ENCODE measurements at places on chromosomes 13 and 19.

DNA sequence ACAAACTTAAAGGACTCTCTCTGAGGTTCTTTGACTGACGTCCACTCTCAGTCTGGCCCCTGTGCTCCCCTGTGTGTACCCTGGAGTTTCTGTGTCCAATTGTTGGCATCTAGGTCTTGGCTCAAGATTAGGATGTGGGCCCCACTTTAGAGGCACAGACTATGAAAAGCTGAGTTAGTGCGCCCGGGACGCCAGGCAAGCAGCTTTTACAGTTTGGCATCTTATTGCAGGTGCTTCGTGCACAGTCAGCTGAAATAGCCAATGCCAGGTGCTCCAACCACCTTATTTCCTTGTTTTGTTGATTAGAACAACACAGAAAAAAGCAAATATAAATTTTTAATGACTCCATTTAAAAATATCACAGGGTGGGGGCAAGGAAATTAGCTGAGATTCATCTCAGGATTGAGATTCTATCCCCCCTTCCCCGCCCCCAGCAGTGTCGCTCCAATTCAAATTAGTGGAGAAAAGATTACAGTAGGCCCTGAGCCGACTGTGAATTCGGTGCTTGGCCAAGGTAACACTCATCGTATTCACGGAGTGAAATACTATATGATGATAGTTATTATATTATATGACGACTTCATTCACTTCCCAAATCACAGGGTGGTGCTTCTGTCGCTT lies 4.3 kb downstream of the SOX1 start:
- no peak for DNase-seq

DNA sequence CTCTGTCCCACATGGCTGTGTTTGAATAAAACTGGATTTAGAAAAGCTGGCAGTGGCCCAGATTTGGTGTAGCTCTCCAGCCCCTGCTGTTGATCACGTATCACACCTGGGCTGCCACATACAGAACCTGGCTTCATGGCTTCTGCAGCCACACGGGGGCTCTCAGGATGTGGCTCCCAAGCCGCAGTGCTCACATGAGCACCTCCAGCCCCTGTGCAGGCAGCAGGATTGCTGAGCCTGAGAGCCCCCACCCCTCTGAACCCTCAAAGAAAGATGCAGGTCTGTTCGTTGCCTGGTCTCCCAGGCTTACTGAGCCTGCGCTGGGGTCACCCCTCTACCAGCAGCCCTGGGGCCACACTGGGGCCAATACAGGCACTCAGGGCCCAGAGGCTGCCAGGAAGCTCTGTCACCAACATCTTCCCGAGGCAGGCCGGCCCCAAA lies 2.7 kb downstream of the PLEKHF1 start:
- DNase-seq: no peak

- no peak for DNase-seq
Measured at GRCh38 chr19:8487137-8487851, 15.1 kb downstream of the PRAM1 start.

GRCh38 chr19:3234800-3235199 lies 10.3 kb downstream of the CELF5 start:
- no peak for DNase-seq

- no peak for DNase-seq
Measured at GRCh38 chr19:8334458-8335342, 8.4 kb downstream of the KANK3 start.

DNA sequence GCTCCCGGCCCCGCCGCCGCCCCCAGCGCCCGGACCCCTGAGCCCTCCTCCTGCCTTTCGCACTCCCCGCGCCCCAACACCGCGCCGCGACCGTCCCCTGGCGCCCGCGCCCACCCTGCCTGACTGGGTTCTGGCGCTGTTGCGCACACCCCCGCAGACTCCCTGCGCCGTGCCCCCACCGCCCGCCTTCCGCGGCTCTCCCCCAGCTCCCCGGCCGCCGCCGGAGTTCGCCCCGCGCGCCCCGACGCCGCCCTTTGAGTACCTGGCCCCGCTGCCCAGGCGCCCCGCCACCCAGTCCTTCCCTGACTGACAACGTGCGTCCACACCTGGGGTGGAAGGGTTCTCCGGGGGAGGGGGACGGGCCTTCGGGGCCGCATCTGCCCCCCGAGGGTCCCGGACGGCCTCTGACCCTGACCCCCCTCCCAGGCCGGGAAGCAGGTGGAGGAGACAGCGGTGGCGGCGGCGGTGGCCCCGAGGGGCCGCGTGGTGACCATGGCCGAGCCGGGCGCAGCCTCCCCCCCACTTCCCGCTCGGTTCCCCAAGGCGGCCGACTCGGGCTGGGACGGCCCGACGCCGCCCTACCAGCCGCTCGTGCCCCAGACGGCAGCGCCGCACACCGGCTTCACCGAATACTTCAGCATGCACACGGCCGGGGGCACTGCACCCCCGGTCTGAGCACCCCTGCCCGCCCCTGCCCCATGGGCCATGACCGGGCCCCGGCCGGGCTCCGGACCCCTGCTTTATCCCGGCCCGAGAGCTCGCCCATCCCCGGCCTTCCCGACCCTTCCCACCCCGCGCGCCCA lies 1.4 kb upstream of the MEGF8 start:
- no peak for DNase-seq

GRCh38 chr13:54928071-54928470 lies 1899.5 kb downstream of the OLFM4 start:
- no peak for DNase-seq

GRCh38 chr19:31513841-31514240 lies 164.6 kb upstream of the TSHZ3 start:
- no peak for DNase-seq

- no peak for DNase-seq
Measured at GRCh38 chr13:113977976-113978375, 4.1 kb upstream of the C13orf46 start.

DNA sequence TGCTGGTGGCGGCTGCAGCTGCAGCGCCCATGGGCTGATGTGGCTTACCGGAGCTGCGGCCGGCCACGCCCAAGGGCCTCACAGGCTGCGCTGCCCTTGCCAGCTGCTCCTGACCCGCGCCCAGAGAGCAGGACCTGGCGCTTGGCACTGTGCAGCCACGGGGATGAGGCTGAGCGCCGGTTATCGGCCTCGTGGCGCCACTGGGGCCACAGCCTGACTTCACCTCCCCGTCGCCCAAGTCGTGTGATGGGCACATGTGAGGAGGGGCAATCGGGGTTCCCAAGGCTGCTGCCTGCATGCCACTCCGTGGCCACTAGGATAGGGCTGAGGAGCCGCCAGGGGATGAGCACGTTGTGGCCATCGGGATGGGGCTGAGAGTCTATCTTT lies 77.2 kb upstream of the PABPC3 start:
- DNase-seq: no peak

DNA sequence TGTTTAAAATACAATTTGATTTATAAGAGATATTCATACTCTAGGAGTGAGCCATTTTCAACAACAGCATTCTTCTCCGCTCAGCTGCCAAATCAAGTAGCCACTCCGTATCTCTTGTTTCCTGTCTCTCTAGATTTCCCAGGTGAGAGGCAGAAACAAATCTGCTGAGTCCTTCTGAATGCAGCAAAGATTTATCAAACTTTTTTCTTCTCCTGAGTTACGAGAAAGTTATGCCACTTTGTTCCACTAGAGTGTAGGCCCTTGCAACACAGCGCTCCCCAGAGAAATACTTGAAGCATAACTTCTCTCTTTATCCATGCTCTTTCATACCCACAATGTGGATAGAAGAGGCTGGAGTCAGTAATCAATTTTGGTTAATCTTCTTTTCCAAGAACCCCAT lies 1960.8 kb downstream of the OLFM4 start:
- no peak for DNase-seq

DNA sequence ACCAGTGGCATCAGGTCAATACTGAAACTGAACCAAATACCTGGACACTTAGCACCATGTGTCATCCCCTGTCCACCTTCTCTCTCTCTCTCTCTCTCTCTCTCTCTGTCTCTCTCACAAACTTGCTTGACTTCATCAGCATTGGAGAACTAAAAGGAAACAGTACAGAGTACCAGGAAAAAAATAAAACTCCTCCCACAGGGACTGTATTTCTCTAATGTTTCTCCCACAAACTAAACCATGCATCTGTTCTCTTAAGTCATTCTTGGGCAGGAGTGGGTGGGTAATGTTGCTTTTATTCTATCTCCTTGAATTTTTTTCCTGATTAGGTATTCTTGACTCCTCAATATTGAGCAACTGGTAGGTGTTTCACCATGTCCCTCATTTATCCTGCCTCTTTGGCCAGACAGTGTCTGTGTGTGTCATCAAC lies 112.9 kb upstream of the CACNA1A start:
- DNase-seq: no peak

- DNase-seq: no peak
Measured at GRCh38 chr19:45852145-45852750, 10.7 kb downstream of the SYMPK start.

- DNase-seq: no peak
Measured at GRCh38 chr19:711254-711653, 2.5 kb downstream of the PALM start.

DNA sequence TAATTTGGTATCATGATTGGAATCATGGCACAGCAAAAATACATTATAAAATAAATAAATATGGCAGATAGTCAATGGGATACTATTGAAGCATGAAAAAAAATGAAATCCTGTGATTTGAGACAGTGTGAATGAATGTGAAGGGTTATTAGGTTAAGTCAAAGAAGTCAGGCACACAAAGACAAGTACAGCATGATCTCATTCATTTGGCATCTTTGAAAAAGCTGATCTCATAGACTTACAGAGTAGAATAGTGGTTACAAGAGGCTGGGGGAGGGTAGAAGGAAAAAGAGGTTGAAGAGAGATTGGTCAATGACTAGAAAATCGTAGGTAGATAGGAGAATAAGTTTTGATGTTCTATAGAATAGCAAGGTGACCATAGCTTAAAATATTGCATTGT lies 295.1 kb upstream of the SLITRK5 start:
- DNase-seq: no peak

DNA sequence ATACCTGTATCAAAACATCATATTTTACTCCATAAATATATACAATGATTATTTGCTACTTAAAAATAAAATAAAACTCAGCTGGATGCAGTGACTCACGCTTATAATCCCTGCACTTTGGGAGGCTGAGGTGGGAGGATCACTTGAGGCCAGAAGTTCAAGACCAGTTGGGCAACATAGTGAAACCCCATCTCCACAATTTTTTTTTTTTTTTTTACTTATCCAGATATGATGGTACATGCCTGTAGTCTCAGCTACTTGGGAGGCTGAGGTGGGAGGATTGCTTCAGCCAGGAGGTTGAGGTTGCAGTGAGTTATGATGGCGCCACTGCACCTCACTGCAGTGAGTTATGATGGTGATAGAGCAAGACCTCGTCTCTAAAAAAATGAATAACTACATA lies 22.4 kb downstream of the POU2F2 start:
- DNase-seq: no peak

- DNase-seq: no peak
Measured at GRCh38 chr13:35714588-35715377, 238.3 kb upstream of the MAB21L1 start.

GRCh38 chr13:67377919-67378318 lies 147.8 kb upstream of the PCDH9 start:
- no peak for DNase-seq

- no peak for DNase-seq
Measured at GRCh38 chr19:10424011-10424637, 3.8 kb downstream of the PDE4A start.

DNA sequence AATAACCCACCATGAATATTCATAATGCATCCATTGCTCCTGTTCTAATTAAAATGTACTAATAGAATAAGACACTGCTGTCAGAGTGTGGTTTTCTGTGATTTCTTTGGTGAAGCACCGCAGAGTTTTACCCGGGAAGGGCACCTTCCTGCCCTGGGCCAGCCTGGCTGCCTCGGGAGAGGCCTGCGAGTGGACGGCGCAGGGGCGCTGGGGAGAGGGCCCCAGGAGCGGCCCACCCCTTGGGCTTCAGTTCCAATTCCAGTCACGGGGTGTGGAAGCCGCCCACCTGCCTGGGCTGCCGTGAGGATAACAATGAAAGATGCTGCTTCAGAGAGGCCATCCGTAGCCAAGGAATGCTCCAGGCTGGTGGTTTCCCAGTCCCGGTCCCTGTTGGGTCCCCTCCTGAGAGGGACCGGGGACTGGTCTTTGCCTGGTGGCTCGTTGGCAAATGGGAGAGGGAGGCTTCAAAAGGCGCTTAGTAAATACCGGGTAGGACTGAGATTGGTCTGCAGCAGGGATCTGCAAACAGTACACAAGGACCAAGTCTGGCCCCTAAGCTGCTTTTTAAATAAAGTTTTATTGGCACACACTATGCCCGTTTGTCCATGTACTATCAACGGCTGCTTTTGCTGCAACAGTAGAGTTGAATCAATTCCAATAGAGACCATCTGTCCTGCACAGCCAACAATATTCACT lies 18.0 kb downstream of the TCF3 start:
- no peak for DNase-seq

DNA sequence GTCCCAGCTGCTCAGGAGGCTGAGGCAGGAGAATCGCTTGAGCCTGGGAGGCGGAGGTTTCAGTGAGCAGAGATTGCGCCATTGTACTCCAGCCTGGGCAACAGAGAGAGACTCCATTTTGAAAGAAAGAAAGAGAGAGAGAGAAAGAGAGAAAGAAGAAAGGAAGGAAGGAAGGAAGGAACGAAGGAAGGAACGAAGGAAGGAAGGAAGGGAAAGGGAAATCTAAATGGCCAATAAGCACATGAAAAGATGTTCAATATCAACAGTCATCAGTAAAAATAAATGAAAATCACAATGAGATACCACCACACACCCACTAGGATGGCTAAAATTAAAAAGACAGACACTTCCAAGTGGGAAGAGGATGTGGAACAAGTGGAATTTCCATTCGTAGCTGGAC lies 19.7 kb downstream of the FXYD5 start:
- no peak for DNase-seq

DNA sequence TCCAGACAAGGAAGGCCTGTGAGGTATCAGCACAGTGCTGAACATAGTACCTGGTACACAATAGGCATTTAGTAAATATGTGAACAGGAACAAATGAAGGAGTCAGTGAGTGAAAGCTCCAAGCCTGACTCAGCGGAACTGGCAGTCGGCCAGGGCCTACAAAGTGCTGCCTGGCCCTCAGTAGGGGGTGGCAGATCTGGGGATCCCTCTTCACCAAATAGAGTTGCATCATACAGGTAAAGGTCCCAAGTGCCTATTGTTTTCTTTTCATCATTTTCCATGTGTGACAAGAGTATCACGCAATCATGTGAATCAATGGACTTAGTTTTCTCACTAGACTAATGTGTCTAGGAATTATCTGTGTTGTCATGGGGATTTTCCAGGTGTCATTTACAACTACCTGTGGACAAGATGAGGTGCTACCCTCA lies 9.2 kb downstream of the CYP2B6 start:
- no peak for DNase-seq
